ENCODE measurements at places on chromosomes 12 and 14.

- DNase-seq: no peak
These were observed 71.7 kb upstream of the ETV6 start for GRCh38 chr12:11577658-11578260.

DNA sequence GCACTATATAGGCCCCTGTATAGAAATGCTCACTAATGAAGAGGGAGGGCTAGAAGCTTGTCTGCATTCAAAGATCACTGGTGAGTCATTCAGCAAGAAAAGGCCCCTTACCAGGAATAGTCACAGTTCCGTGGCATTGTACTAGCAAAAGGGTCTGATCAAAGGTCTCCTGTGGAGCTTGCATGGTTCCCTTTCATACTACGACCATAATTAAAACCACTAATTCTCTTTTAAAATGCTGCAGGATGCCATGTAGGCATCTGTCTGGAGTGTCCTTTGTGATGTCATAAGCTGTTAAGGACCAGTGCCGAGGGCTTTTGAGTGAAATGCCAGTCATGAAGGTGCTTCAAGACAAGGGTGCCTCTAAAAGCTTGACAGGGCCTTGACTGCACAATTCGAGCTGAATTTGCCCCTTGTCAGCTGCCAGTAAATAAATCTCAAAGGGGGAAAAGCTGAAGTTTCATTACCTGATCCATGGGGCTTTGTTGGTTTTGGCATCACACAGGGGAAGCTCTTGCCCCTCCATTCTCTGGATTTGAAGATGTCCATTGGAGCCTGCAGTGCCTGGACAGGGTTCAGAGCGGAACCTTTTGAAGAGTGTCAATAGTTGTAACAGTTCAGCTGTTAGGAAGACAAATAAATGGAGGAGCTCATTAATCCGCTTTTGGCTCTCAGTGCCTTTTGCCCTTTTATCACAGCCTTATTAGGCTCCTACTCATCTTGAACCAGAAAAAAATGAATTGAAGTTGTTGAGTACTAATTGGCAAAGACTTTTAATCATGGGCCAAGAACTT, 69.1 kb downstream of the TMEM260 start:
- peak; percentile 40 for DNase-seq

DNA sequence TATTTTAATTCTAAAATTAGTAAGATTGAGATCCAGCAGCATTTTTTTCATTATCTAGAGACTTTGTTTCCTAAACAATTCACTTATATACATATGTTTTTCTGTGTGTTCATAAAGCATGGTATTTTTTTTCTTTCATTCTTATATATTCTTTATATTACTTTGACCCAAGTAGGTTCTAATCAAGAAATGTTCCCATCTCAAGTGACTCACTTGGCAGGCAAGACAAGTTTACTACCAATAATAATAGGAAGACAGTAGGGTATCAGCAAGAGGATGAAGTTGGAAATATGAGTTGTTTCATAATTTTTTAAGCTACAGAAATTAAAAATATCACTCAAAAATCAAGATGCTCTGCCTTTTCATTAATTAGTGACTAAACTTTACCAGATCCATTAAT, 613.4 kb upstream of the ATP2B1 start:
- DNase-seq: no peak

GRCh38 chr14:67999290-67999689, 179.7 kb downstream of the RAD51B start:
- DNase-seq: no peak

- DNase-seq: no peak
These were observed 149.0 kb downstream of the AKAP6 start for GRCh38 chr14:32478050-32478449.

DNA sequence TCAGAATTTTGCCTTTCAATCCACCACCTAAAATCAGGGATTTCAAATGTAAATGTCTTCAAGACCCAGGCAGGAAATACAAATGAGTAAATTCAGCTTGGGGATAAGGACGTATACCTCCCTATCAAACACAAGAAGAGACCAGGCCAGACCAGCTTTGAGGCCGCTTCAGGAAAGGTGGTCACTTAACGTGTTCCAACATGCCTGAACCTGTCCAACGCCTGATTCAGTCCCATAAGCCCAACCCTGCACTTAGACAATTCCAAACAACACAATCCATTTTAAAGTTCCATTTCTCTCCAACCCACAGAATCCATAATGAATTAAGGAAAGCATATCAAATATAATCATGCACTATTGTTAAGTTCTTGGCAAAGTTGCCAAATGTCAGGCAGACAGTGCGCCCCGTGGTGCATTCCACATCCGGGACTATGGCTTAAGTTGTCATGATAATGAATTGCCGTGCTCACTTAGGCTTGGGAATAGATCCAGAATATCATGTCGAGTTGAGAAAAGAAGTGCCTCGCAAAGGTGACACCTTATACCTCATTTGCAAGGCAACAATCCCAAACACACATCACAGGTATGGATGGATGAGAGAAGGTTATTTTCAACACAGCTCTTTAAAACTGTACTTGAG, 35.5 kb downstream of the CCDC60 start:
- peak; percentile 96 for DNase-seq

DNA sequence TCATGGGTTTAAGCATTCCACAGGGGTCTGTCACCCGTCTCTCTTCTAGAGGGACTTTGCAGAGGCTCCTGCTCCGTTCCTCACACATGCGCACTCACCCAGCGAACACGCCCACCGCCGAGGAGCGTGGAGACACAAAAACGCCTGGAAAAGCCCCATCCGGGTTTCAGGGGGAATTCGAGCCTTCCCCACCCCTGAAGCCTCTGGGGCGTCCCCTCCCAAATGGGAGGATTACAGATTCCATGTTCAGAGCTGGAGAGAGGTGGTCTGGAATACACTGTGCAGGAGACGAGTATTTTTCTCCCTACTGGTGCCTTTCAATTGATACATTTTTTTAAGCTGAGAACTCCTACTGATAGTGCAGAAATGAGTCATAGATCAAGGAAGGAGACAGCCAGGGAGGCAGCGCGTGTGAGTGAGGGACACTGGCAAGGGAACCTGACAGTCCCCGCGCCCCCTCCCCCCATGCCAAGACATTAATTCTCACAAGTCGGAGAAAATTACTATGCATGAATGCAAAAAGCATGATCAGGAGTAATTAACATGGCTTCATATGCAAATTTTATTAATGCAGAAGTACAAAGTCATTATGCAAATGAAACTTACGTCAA, 36.9 kb downstream of the BCL11B start:
- DNase-seq: no peak

- DNase-seq: no peak
These were observed 1.6 kb downstream of the CEP170B start for GRCh38 chr14:104866451-104867370.

- DNase-seq: no peak
These were observed 181.0 kb downstream of the ADGRD1 start for GRCh38 chr12:131134523-131135310.

GRCh38 chr14:105172476-105172875, 3.9 kb upstream of the JAG2 start:
- DNase-seq: no peak

- DNase-seq: no peak
These were observed 9.4 kb upstream of the CACNA2D4 start for GRCh38 chr12:1927751-1928351.

DNA sequence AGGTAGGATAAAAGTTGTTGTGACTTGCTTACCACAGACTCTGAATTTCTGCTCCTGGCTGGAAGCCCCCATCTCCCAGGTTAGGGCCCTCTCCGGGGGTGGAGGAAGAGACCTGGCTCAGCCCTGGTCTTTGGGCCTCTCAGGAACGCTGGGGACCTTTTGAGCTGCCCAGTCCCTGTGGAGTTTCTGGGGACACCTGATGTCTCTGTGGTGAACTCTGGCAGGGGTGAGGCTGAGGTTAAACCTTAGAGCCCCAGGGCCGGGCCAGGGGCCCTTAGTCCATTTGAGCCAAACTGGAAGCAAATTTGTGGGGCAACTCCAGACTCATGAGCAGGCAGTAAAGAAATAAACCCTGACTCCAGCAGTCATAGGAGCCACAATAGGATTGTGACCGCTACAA, 112.1 kb downstream of the ADGRD1 start:
- DNase-seq: no peak
